ENCODE measurements at places on chromosomes 2 and 18.

DNA sequence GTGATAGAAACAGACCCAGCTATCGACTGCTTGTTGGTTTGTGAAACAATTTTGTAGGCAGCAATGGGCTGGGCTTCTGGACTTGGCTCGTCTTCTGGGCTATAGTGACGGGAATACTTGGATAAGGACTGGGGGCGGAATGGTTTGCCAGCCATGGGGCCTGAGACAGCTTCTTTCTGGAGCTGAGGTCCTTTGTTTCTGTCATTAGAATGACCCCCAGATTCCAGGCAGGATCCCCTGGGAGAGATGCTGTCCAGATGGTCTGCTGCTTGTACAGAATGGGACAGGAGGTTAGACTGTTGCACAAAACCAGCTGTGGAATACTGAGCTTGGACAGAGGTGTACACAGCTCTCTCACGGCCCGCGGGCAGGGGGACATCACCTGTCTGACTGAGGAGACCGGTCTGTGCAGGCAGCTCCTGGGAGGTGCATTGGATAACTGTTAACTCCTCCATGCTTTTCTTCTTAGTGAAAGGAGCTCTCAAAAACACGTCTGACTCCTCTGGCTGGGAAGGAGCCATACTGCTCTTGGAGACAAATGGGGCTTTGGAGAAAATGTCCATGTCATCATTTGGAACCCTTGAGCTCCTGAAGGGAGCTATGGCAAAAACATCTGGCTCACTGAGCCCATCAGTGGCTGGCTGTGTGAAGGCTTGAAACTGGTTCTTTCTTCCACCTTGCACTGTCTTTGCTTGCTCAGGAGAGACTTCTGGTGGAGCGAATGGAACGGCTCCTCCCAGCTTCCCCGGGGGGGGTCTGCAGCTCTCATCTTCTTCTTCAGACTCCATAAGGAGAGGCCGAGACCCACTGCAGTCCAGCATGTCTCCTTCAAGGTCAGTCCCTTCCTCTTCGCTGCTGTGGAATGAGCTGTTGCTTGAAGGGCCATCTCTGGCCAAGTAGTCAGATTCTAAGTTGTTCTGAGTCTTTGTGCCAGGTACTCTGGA, 28.6 kb upstream of the NFU1 start:
- no peak for DNase-seq

GRCh38 chr2:66461664-66462500, 27.0 kb downstream of the MEIS1 start:
- no peak for DNase-seq

- DNase-seq, result no peak
Observed at GRCh38 chr18:68607852-68608251, 107.1 kb downstream of the TMX3 start.

GRCh38 chr2:54529935-54530334, 73.8 kb downstream of the SPTBN1 start:
- no peak for DNase-seq

DNA sequence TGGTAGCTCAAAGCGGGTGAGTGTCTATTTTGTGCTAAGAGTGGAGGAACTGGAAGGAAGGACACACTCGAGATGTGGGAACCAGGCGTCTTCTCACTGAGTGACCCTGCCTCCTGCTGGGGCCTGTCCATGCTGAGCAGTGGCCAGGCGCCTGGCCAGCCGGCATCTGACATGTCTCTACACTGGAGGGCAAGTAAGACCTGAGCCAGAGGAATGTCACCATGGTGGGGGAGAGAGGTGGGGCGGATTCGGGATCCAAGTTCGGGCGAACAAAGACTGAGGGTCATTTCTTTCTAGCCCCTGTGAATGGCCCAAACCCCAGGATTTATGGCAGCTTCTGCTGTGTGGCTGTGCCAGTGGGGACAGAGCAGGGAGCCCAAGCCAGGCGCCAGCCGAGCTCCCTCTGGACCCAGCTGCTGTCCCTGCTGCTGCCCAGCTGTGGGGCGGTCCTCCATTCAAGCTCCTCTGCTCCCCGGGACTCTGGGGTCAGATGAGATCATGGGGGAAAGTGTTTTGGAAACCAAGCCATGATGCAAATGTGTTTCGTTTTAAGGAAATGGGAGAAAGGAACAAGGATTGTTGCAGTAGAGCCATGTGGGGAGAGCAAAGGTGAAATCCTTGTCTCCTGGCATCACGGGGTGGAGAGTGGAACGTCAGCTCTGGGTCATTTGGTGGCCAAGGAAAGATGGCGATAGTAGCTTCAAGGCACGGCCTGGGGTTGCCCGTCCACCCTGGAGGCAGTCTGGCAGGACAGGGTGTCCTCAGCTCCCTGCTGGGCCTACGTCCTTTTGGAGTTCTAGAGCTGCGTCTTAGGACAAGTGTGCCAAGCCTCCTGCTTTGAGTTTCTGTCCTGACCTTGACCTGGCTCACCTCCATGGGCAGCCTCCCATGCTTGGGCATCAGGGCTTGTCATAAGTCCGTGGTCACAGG, 8.1 kb downstream of the ACKR3 start:
- no peak for DNase-seq

GRCh38 chr18:35603528-35603927, 22.0 kb downstream of the GALNT1 start:
- no peak for DNase-seq

DNA sequence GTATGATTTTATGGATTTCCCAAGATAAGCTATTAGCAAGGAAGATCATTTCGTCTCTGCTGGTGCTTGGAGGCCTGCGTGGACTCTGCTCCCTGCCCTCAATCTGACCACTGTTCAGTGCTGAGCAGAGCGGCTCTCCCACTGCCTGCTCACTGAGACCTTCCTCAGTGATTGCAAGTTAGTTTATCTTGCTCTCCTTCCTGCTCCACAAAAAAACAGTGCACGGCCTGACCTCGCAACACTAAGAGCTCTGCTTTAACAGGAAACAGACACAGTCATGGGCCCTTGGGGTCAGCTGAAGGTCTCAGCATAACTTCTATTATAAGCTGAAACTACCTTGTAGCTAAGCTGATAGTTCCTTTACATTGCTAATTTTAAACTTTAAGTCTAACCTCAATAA, 53.1 kb downstream of the PRELID3A start:
- DNase-seq, result no peak

GRCh38 chr2:70431716-70432347, 121.8 kb downstream of the TGFA start:
- DNase-seq, result no peak

DNA sequence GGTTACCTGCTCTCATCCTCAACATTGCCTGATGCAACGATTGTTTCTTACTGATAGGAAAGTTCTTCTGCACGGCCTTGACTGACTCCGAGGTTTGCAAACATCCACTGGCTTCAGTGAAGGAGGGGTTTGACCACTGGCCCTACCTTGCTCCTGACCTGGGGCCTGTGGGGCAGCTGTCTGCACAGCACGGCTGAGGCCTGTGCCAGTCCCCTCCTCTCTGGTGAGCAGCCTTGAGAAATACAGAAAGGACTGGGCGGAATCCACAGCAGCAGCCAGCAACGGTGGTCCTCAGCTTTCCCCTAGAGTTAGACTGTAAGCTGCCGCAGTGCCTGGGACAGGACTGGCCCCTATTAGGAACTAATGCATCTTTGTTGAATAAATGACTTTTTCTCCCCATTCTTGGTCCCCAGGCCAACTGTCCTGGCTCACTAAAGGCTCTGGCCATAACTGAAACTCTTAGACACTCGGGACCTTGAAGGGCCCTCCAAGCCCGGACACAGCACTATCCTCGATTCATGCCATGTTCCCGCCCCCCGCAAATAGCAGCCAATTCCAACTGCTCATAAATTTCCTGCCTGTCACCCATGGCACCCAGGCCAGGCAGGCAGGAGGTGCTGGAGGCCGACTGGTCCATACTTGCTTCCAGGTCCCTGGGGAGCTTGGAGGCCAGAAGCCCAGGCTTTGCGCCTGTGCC, 26.7 kb downstream of the ATOH8 start:
- no peak for DNase-seq

DNA sequence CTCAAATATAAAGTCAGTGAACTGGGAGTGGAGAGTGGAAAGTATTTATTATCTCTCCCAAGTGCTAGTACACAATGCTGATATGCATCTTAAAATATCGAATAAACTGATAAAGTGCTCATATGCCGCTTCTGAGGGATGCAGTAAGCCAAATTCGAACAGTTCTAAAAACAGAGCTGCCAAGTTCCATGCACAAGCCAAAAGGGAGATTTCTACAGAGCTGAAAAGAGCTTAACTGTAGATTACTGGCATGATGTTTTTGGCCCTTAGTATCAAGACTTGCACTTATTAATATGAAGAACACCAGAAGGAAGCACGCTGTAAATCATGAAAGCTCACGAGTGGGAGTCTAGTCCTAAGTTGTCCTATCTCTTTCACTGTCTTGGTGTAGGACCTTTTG, 7.9 kb downstream of the TMEFF2 start:
- no peak for DNase-seq

DNA sequence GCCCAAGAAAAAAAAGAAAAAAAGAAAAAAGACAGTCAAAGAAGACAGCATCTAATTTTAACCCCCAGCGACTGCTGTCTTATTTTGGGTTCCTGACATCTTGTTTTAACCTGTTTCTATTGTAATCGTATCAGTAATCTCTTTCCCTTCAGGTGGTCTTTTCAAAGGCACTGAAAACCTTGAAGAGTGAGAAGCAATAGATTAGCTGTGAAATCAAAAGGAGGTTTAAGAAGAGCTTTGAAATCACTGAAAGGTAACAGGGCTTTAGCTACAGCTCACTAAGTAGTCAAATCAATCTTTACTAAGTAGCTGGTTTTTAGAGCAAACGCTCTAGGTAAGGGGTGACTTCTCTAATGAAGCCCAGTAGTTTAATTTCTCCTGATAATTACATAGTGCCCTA, 5.4 kb upstream of the TANC1 start:
- no peak for DNase-seq

GRCh38 chr2:162092008-162092390, 18.0 kb upstream of the DPP4 start:
- DNase-seq, result no peak

- DNase-seq, result no peak
Observed at GRCh38 chr2:10346929-10347561, 44.3 kb downstream of the HPCAL1 start.

GRCh38 chr2:66569321-66569851, 134.5 kb downstream of the MEIS1 start:
- DNase-seq, result no peak

GRCh38 chr2:144660518-144661316, 140.8 kb upstream of the ZEB2 start:
- DNase-seq, result no peak

GRCh38 chr2:101704046-101704466, 6.5 kb downstream of the MAP4K4 start:
- DNase-seq, result no peak

DNA sequence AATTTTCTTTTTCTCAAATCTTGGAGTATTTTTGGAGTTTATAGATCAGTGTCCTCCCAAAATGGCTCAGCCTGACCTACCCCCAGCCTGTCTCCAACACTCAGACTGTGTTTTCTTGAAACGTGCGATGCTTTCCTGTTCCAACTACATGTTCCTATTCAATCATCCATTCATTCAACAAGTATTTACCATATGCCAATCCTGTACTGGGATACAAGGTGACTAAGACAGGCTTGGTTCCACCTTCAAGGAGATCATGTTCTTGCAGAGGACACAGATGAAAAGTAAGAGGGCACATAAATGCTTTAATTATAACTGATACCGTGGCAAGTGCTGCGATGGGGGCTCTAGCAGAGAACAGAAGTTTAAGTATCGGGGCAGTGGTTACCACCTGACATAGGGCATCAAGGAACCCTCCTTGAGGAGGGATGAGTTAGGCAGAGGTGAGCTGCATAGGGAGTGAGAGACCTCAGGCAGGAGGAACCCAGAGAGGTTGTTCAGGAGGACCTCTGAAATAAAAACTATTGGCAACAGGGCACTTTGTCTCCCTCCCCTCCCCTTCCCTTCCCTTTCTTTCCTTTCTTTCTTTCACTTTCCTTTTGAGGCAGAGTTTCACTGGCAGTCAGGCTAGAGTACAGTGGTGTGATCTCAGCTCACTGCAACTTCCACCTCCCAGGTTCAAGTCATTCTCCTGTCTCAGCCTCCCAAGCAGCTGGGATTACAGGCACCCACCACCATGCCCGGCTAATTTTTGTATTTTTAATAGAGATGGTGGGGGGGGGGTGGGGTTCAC, 469.0 kb downstream of the EPHA4 start:
- no peak for DNase-seq

DNA sequence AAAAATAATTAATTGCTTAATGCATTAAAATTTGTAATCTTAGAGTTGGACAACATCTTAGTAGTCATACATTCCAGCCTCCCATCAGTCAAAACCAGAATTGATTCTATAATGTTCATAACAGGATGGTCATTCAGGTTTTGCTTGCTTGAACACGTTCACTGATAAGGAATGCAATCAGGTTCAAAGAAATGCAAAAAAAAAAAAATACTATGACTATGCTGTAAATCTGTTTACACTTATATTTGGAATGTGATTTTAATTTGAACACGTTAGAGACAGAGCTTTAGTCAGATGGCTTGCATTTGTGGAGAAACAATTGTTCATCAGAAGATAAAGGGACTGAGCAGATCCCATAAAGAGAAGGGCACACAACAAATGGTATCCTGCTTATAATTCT, 131.3 kb upstream of the UNC80 start:
- no peak for DNase-seq

- DNase-seq, result no peak
Observed at GRCh38 chr18:48519431-48520100, 19.3 kb upstream of the CTIF start.

DNA sequence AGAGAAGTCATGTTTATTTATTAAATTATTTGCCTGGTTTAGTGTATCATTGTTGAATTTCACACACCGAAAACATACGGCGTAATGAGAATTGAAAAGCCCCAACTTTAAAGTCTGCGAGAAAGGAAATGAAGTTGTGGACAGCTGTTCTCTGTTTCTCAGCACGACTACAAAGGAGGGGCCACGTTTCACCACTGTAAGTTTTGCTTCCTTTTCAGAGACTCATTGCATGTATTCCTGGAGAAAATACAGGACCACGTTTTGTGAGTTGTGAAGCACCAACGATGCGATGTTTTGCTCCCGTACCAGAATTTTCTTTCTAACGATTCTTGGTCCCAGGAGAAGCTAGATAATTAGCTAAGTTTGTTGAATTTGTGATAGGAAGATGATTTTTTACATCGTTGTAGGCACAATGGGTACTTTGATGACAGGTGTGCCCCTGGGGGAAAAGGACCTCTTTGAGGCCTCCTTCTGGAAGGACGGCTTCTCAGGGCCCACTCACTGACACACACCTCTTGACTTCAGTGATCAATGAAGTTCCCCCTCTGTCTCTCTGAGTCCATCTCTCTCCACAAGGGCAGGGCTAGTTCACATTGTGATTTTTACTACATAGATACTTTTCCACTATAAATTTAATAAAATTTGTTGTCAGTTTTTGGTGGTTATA, 23.7 kb upstream of the ACKR3 start:
- no peak for DNase-seq

GRCh38 chr18:33184175-33184574, 256.3 kb downstream of the CCDC178 start:
- no peak for DNase-seq

GRCh38 chr2:19228715-19229114, 129.7 kb downstream of the OSR1 start:
- DNase-seq, result no peak

- no peak for DNase-seq
Observed at GRCh38 chr18:7034924-7035323, 82.7 kb downstream of the LAMA1 start.
